ENCODE measurements at places on chromosomes 2 and 18. TPM values are rescaled to one million over a fixed set of nuclear protein-coding genes. Genes with fewer than 3 reads are reported as not detected.

The ACMSD gene
- total RNA-seq = not detected

The KRTCAP3 gene
- total RNA-seq = 0.48 TPM

The PKDCC gene
- total RNA-seq = 1.8 TPM

The TTC32 gene
- 18.0 TPM for total RNA-seq

The PID1 gene
- 15.9 TPM for total RNA-seq

The VWC2L gene
- not detected for total RNA-seq

DNA sequence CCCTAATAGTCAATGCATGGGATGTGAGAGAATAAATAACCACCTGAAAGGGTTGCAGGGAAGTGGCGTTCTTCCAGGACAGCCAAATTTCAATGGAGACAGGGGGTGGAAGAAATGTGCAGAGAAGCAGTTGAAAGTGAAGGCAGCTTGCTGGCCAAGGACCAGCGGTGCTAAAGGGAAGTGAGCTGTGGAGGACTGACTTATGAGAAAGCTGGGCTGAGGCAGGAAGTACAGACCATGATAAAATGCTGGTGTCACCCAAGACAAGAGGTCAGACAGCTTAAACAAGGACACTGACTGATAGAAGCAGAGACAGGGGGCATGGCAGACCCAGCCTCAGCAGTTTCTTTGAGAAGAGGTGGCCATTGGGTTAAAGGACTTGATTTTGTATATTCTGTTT lies 106.7 kb downstream of the DTNB start:
- no peak for DNase-seq

- peak; percentile 24 for DNase-seq
Observed at GRCh38 chr2:149908726-149909683, 321.4 kb upstream of the MMADHC start.

DNA sequence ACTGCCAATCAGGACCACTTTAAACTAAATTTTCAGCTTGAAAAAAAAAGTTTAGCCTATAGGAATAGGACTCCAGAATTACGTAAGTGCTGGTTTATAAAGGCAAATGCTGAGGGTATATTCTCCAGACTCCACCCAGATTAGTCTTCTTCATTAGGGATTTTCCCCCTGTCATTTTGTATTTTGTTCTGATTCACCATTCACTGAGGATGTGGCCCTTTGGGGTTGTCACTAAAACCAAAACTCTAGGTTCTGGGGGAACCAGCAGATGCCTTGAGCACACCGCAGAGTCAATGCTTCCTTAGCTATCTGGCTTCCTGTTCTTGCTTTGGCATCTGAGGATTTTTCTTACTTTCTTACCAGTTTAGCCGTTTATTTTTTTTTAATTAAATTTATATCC lies 10.5 kb downstream of the SCYGR4 start:
- DNase-seq = no peak

DNA sequence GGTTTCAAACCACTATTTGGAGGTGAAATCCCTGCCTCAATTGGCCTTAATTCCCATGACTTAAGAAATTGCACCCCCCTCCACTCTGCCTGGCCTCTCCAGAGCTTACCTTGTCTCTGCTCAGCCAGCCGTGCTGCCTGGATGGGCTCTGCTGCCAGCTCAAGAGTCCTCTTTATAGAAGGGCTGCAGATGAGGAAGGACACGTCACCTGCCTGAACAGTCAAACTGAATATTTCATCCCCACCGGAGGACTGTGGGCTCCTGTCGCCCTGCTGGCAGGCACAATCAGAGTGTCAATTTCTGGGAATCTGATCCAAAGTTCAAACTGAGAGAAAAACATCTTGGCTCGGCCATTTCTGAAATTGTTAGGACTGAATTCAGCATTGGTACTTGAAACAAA lies at the start of gene OTOS:
Gene OTOS, minus strand, starts transcription at position 148 of the 400 bp plus-strand sequence. CDS start 332 bp downstream, outside the sequence.
- no peak for DNase-seq

GRCh38 chr2:33810046-33810835 lies 211.1 kb upstream of the FAM98A start:
- peak; percentile 100 for DNase-seq

DNA sequence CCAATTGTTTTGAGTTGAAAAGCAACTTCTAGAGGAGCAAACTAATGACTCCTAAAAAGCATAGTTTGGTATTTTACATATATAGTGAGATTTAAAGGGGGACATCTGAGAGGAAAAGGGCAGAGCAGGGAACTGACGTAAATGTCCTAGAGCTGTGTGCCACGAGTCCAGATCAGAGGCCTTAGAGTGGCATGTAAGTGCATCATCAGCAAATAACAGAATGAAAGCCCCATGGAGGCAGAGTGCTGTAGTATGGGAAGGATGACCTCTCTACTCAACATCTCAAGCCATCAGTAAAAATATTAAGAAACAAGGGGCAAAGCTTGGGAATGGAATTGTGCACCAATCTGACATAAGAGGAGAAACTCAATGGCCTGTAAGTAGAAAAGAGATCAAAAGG lies 31.4 kb downstream of the SCG2 start:
- no peak for DNase-seq

DNA sequence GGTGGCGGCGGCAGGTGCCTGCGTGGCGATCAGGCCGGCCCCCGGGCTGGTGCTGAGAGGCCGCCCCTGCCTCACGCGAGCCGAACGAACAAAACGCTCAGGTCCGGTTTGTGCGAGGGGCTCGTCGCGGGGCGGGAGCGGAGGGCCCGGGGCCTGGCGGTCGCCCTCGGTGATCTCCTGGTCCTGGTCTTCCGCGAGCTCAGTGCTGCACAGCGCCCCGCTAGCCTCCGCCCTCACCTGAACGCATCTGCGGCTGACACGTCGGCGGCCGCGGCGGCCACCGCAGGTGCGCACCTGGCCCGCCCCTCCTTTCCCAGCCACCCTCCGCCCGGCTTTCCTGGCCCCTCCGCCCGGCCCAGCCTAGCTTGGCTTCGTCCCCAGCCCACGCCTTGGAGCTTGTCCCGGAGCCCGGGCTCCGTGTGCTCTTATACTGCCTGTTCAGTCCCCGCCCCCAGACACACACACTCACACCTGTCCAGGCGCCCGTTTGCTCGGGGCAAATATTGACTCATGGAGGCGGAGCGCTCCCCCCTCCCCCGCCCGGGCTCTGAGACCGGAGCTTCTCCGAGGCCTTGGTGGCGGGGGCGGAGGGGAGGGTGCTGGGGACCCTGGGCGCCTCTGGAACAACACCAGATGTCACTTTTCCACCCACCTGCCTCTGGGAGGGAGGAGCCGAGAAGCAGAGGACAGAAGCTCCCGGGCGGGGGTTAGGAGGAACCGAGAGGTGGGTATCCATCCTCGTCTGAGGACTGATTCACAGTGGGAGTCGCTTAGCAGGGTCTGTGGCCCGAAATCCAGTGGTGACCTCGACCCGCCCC lies 8.6 kb upstream of the CRYBA2 start:
- no peak for DNase-seq

DNA sequence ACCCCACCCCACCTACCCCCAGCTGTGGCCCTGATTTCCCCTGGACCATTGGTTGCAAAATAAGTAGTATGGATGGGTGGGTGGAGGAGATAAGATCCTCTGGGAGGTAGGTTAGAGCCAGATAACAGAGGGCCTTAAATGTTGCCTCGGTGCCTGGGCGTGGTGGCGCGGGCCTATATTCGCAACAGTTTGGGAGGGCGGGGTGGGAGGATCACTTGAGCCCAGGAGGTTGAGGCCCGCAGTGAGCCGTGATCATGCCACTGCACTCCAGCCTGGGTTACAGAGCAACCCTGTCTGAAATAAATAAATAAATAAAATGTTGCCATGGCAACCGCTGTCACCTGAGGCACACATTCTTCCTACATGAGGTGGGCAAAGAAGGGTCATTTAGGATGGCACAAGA lies 103.3 kb upstream of the GATA6 start:
- no peak for DNase-seq

DNA sequence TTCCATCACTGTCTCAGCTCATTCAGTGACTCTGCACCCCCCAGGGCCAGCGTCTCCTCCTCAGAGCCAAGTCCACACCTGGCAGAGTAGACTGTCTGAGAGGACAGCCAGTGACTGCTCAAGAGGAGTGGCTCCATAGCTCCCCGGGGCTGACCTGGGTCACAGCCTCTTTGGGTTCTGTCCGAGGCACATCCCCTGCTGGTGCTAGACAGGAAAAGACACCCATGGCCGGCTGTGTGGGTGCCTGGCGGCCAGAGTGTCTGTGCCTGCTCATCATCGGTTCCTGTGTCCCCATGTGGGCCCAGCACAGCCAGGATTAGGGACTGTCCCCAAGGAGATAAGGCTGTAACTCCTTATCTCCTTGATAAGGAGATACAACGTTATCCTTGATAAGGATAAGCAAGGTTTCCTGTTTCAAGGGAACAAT lies 3.5 kb upstream of the CROCC2 start:
- DNase-seq = peak; percentile 38

- no peak for DNase-seq
Observed at GRCh38 chr18:56167366-56167765, 471.0 kb downstream of the TXNL1 start.

GRCh38 chr2:74201596-74201995 lies 3.2 kb downstream of the MTHFD2 start:
- peak; percentile 65 for DNase-seq

DNA sequence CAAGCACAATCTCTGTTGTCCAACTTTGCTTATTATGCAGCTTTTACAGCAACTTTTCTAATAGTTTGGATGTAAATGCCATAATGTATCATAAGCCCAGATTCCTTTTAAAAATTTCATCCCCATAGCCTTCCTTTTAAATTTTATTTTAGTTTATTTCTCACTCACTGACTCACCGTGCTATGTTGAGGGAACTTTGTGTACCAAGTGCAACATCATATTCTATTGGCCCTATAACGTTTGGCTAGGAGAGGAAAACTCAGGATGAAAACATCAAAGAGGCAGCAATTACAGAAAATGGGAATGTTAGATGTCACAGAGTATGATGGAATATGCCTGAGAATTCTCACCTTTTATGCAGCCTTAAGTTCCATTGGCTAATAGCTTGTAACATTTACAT lies 135.5 kb downstream of the LCLAT1 start:
- no peak for DNase-seq

DNA sequence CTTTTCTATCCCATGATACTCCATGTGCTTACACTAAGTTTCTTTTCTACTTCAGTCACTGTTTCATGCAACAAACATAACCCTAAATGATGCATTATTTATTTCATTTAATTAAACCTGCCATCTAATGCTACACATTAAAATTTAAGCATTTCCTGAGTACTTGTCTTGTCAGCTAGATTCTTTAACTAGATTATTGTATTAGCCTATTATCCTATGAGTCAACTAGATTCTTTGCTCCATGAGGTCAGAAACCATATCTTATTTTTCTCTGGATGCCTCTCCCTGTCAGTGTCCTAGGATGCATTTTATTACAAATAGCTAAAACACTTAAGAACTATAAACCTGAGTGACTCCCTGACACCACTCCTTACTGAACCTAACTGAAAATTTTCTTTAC lies 652.4 kb downstream of the SLC4A3 start:
- DNase-seq = peak; percentile 54

GRCh38 chr2:240956935-240957655 lies 41.3 kb upstream of the SNED1 start:
- DNase-seq = no peak

GRCh38 chr2:65043001-65043400 lies 13.2 kb upstream of the CEP68 start:
- no peak for DNase-seq

DNA sequence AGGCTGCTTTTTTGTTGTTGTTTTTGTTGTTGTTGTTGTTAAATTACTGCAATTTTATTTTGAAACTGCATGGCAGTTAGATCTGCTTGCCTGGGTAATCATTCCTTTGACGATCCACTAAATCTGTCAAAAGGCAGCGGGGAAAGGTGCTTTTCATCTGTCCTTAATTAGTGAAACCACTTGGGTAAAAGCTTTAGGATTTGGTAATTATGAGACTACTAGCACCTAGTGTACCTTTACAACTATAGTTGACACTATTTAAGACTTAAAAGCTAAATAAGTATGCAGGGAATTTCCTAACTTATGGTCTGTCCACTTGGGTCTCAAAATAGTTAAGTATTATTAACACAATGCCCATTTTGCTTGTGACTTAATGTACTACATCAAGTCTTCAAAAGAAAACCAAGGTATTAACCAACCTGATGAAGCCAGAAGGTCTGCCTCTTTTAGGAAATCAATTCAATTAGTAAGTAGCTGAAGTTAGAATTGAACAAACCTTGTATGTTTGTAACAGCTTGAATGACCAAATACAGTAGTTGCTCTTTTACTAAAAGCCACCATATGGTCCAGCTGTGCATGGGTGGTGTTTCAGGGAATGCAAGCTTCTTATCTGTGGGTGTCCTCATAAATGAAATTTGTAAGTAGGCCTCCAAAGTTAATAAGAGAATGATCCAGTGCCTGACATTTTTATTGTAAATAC lies 44.8 kb downstream of the NAB1 start:
- DNase-seq = no peak

- no peak for DNase-seq
Observed at GRCh38 chr2:52128081-52128480, 1096.1 kb upstream of the NRXN1 start.

DNA sequence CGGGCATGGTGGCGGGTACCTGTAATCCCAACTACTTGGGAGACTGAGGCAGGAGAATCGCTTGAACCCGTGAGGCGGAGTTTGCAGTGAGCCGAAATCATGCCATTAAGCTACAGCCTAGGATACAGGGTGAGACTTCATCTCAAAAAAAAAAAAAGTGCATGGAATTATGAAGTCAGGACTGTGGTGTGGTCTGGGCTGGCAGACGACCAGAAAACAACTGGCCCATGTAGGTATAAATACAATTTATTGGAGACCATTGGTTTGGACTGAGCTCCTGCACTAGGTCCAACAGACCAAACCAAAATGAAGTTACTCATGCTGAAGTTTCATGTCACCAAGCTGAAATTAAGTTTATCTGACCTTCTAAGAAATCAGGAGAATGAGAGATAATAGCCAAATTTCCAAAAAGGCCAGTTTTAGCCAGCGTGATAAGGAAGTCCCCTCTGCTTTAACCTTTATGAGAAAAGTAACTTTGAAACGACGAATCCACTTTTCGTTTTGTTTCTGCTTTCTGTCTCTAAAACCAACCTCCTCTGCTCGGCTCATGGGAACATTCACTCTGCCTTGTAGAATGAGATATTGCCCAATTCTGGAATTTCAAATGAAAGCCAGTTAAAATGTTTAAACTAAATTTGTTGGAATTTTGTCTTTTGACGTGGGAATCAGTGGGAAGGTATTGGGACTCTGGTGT lies 17.7 kb upstream of the RAB10 start:
- DNase-seq = no peak

DNA sequence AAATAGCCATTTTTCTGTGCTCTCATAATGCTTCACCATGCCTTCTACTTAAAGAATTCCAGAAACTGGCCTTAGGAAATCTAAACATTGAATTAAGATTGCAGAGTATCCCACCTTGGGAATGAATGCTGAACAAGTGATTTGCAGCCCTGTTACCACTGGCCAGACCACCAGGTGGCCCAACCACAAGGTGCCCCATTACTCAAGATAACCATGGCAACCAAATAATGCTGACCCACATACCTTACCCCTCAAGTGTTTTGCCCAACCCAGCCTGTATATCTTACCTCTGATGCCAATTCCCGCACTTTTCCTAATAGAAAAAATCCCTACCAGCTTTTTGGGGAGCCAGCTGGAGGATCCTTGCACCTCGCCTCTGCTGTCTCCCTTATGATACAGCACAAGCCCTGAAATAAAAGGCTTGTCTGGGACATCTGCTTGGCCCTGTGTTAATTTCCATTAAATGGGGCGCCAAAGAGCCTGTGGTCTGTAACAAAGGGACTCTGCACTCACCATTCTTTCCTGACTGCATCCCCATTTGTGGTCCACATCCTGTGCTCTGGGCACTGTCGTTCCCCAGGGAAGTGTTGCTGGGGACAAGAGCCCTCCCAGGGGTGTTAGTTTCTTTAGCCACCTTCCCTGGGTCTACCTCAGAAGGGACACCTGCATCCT lies 17.3 kb upstream of the KCNF1 start:
- DNase-seq = no peak

Measured in RPMI7951 (cell line).